Thoracic aorta endothelial cell (primary cell): ENCODE measurements at places on chromosomes 16 and 17. TPM values are rescaled to one million over a fixed set of nuclear protein-coding genes. Genes with fewer than 3 reads are reported as not detected.

The RPAIN gene
- 47.7 and 48.9 TPM in 2 replicates for total RNA-seq

The ASB16 gene
- not detected in 2 replicates for total RNA-seq

The SPNS2 gene
- total RNA-seq: 12.1 and 13.4 TPM in 2 replicates

The TNFSF12 gene
- total RNA-seq: 12.5 and 12.6 TPM in 2 replicates

The TOP2A gene
- total RNA-seq: 148 and 240 TPM in 2 replicates

The CETP gene
- total RNA-seq: 0.13 and 0.43 TPM in 2 replicates

The CDH15 gene
- under 0.01 TPM in 1 of 2 replicates, not detected in the other for total RNA-seq

The PYDC1 gene
- total RNA-seq: not detected in 2 replicates

The INTS2 gene
- total RNA-seq: 21.7 and 31.1 TPM in 2 replicates
